ENCODE measurements at places on chromosomes 16 and 17.

GRCh38 chr17:37440424-37440823 is 33.7 kb downstream of the TADA2A start:
- no peak for DNase-seq

GRCh38 chr16:55189224-55189623 is 134.8 kb upstream of the IRX6 start:
- no peak for DNase-seq

DNA sequence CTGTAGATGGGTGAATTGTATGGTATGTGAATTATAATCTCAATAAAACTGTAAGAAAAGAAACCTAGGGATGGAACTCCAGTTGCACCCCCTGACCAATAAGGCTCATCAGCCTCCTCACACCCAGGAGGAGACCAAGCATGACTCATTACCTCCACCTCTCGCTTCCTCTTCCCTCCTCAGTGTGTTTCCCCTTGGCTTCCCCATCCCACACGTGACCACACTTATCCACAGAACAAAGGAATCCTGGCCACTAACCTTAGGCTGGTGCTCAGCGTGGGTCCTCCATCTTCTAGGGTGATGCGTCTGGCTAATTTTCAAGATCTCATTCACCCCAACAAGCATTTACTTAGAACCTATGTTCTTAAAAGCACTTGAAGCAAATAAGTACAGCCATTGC is 36.2 kb upstream of the MAP3K14 start:
- DNase-seq, result no peak

DNA sequence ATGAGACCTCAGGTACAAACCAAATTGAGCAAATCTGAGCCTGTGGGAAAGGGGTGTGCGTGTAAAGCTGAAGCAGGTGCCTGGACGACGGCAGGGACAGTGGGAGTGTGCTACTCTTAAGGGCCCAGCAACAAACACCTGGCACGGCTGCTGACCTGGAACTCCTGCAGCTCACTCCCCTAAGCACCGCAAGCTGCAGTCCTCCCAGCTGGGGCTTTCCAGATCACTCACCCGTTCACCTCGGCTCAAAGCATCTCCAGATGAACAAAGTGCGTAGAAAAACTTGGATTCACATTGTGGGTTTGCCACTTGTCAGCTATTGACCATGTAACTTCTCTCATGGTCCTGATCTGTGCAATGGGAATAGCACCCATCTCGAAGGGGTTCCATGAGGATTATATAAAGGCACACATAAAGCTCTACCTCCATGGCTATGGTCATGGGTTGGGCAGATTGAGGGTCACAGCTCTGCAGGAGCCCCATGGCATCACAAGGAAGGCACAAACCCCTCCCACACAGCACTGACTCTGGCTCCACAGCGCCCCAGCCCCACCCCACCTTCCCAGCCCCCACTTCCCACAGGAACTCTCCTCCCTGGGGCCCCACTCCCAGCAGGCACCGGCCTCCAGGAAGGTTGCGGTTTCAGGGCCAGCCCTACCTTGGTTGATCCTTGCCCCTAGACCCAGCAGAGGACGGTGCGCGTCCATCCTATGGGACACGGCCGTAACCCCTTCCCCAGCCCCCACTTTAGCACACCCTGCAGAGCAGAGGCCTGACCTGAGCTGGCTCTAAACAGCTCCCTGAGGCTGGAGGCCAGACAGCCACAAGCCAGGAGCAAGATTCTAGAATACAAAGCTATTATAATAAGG is 21.9 kb downstream of the ST3GAL2 start:
- peak; percentile 46 for DNase-seq

- DNase-seq, result no peak
Observed at GRCh38 chr17:17395246-17395802, 81.5 kb upstream of the MED9 start.

DNA sequence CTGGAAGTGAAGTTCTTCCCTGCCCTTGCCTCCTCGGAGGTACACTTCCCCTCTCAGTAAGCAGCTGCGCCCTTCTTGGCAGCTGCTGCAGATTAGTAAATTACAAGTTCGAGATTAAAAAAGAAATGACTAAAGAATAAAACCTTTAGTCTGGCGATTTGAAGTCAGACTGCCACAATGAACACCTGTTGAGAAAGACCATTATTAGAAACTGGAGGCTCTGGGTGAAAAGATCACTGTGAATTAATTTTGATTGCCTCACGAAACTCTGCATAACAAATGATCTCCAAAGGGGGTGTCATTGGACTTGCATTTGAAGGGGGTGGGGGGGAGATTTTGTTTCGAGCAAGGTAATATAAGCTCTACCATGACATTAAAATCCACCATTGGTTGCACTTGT is 39.3 kb downstream of the SALL1 start:
- DNase-seq, result no peak

GRCh38 chr16:50566014-50566962 is 18.1 kb downstream of the NKD1 start:
- DNase-seq, result no peak

GRCh38 chr16:5059386-5060072 is 6.2 kb downstream of the C16orf89 start:
- no peak for DNase-seq

DNA sequence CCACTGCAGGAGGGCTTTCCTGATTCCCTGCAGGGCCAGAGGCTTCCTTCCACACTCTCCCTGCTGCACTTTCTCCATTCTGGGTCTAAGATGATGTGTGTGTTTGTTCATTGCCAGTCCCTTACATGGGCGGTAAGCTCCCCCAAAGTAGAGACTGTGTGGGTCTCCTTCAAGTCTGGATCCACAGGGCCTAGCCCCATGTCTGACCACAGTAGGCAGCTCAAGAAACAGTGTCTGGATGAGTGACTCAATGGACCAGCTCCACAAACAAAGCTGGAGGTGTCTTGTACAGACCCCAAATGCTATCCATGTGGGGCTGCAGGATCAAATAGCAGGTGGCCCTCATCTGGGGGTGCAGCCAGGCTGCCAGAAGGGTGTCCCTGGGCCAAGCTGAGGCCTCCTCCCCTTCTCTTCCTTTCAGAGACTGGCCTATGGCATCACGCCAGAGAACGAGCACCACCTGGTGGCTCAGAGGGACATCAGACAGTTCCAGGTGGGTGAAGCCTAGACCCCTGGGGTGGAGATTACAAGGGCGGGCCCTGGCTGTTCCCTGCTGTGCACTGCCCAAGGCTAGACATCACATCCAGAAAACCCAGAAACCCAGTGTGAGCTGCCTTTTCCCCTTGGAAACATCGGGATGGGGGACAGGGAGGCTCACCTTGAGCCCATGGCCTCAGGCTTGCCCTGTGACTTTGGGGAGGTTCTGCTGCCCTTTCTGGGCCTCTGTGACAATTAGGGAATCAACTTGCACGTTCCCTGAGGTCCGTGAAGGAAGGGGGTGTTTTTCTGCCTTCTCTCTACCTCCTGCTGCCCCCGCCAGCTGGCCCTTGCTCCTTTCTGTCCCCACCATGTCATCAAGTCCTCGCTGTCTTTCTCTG is 45.9 kb downstream of the SLC6A2 start:
- DNase-seq, result no peak

GRCh38 chr17:59105852-59106462 is 723 bp downstream of the TRIM37 start:
- no peak for DNase-seq

DNA sequence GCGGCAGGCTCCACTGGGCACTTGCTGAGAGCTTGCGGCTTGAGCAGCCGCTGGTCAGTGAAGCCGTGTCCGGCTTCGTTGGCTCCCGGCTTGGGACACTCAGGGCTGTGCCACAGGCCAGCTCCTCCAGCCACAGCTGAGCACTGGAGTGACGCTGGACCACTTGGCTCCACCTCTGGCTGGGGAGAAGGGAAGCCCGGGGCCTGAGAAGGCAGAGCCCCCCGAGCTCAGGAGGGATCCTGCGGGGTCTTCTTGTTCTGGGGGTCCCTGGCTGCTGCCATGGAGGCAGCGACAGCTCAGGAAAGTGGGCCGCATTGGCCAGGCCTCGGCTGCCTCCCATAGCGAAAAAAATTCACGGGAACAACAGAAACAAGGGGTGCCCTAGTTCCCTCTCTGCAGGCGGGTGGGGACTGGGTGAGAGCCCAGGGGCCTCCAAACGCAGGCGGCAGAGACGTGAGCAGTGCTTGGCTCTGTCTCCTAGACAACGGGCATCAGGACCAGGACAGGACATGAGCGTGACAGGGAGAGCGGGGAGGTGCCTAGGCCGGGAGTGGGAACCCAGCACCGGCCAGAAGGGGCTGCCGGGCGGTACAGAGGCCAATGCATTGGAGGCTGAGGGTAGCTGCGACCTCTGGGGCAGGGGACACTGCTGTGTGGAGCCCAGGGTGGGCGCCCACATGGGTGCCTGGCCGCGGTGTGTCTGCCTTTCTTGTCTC is 37.7 kb downstream of the SLC7A5 start:
- no peak for DNase-seq

Measured in memory B cell (primary cell).